ENCODE measurements at places on chromosomes 3 and 15.

DNA sequence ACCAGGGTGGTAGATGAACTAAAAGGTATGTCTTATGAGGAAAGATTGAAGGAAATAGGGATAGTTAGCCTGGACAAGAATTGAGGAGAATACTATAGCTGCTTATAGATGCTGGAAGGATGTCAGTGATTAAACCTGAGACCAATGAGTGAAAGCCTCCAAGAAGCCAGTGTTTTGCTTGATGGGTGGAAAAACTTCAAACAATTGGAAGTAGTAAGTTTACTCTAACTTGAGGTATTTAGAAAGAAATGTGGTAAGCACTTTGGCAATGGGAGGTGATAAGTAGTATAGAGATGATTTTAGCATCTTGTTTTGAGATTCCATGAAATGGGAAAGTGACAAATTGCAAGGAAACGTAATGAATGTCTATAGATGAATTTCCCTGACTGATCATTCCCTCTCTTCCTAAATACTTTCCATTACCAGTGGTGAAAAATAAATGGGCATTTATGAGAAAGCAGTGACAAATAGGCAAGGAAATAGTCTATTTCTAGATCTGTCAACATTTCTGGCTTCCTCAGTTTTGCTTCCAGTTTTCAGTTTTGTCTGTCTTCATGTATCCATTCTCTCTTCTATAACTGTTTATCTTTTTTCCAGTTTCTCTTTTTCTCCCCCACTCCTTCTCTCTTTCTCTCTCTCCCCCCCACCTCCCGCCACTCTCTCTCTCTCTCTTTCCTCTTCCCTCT is 19.2 kb downstream of the SLC15A2 start:
- DNase-seq = no peak

DNA sequence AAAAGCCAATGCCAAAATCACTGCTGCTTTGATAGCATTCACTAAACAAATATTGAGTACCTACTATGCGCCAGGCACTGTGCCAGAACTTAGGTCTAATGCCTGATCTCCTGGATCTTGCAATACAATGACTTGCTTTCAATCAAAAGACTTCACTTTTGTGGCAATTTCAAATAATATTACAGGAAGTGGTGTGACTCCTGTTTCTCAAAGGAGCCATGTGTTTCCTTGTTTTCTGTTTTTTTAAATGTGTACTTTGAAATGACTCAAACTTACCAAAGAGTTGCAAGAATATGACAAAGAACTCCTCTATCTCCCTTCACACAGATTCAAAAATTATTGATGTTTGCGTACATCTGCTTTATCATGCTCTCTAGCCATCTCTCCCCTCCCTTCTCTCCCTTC is 18.3 kb downstream of the OSBPL10 start:
- no peak for DNase-seq

DNA sequence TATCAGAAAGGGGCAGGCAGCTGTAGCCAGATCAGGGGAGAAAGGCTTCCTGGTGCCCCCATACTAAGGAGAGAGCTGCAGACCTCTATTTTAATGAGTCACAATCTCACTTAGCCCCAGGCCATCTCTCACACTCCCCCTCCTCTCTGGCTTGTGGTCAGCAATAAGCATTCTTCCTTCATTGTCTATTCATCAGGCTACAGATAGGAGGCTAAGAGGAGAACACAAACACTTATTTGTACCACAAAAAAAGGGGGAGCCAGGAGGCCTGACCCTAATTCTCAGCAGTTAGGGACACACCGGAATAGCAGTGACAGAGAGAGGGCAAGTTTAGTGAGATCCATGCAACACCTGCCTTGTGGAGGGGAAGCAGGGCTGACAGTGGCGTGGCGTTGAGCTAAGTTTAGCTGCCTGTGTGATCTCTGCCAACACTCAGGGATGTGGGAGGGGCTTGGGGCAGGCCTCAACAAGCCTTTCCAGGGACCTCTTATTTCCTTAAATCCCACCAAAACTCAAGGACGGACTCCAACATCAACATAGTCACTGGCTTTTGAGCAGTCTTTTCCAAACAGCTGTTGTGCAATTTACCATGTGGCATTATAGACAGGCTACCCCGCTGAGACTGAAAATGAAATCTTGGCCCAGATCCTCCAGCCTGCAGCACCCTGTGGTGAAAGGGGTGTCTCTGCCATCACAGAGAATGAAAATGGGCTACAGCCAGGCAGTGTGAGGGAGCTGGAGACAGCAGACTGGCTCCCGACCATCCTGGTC is 191.9 kb upstream of the TSC22D2 start:
- DNase-seq = no peak

- DNase-seq = no peak
Measured at GRCh38 chr15:91803260-91803659, 50.2 kb upstream of the SLCO3A1 start.

- DNase-seq = no peak
Measured at GRCh38 chr3:136703429-136703828, 48.7 kb downstream of the STAG1 start.

- DNase-seq = no peak
Measured at GRCh38 chr15:84725001-84725491, 9.1 kb upstream of the SEC11A start.

- DNase-seq = no peak
Measured at GRCh38 chr3:153029350-153029749, 132.7 kb upstream of the RAP2B start.
